ENCODE measurements at places on chromosomes 2 and 18.

- no peak for DNase-seq
These were observed 201.9 kb upstream of the COPS8 start for GRCh38 chr2:236883819-236884218.

DNA sequence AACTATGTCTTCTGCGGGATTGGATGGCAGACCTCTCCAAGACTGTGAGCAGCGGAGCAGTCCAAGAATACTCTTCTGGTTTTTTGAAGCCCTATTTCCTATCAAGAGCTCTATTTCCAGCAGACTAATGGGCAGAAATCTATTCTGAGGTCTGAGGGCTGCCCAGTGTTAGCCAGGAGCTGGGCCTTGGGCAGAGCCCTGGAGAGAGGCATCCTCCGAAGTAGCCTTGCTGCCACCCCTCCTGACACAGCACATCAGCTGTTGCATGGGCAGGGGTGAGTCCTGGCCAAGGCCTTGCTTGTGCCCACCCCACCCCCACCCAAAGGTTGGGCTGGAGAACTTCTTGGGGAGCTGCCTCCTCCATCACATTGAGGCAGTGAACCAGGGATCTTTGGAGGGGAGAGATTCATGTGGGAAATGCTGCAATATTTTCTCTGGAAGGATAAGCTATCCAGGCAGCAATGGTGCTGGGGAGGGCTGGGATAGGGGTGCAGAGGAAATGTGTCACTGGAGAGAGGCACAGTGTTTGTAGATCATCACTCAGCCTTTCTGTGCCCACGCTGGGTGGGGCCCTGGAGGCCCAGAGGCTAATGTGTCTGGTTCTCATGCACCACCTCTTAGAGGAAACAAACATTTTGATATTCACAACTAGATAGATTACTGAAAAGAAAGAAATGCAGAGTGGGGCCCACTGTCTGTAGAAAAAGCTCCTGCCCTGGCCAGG lies 104.7 kb downstream of the VSNL1 start:
- no peak for DNase-seq

GRCh38 chr2:240707043-240707756 lies 15.5 kb downstream of the AQP12A start:
- no peak for DNase-seq

- DNase-seq, result no peak
These were observed 54.9 kb upstream of the MAP2 start for GRCh38 chr2:209368914-209369313.

- no peak for DNase-seq
These were observed 37.5 kb downstream of the ANO7 start for GRCh38 chr2:241225983-241226382.

GRCh38 chr18:38444971-38445803 lies 879.6 kb upstream of the CELF4 start:
- no peak for DNase-seq

DNA sequence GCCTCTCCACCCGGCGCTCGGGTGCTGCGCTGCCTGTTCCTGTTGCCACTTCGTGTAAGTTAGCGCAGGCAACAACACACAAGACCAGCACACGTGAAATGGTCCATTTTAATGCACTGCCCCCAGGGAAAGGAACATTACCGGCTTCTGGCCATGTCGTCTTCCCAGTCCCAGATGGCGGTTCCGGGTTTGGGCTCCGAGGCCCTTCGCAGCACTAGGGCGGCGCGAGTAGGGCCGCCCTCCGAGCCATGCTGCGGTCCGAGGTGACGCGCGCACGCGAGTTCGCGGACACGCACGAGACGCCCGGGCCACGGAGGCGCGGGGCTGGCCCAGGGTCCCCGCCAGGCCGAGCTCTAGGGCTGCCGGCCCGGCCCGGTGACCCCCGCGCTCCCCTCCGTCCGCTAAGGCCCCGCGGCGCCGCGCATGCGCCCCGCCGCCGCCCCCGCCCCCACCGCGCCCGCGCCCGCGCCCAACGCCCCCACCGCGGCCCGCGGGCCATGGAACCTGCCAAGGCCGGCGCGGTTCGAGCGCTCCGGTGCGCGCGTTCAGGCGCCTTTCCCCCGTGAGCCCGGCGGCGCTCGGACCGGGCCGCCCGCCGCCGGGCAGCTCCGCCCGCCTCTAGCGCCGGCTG lies 367 bp upstream of the ZNF236 start:
- peak; percentile 48 for DNase-seq

GRCh38 chr2:123777116-123777515 lies 248.0 kb upstream of the CNTNAP5 start:
- no peak for DNase-seq

DNA sequence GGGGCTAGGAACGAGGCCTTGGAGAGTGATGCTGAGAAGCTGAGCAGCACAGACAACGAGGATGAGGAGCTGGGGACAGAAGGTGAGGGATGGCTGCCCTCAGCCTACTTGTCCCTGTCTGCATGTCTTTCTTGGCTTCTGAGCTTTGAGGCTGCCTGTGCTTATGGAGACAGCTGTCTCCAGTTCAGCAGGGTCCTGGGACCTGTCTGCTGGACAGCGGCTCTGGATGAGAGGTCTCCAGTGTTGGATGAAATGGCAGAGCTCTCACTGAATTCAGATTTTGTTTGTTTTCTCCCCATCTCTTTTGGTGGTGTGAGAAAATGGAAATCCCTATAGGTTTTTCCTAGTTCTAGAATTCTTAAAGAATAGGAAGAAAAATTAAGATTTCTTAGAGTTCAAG lies 54.8 kb downstream of the NTSR2 start:
- DNase-seq, result no peak

DNA sequence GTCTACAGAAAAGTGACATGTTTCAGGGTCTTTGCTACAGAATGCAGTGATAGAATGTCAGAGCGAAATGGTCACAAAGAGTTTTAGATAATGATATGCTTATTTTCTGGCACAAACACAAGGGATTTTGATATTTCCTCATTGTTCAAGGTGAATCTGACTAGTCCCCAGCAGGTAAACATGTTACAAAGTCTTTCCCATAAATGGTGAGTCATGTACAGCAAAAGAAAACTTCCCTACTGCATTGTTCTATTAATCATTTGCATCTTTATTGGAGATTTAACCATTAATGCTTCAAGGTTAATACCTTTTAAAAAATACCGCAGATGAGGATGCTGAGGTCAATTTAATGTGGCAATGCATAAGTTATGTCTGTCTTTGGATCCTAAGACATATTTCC lies 19.1 kb upstream of the TRIB2 start:
- no peak for DNase-seq

DNA sequence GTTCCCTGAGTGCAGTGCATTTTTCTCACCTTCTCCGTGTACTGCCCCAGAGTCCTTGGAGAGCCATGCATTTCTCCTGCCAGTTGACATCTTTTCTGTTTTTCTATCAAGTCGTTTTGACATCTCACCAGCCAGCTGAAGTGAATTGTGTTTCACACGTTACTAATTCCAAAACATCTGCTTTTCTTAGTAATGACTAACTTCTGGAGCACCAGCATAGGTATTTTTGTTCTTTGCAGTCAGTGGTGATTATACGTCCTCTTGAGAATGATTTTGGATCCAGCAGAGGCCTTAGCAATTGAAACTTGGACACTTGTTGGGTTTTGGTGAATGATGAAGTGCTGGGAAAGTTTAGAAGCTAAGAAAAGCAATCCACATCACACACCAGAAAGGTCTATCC lies 112.5 kb downstream of the PIK3C3 start:
- DNase-seq, result no peak

DNA sequence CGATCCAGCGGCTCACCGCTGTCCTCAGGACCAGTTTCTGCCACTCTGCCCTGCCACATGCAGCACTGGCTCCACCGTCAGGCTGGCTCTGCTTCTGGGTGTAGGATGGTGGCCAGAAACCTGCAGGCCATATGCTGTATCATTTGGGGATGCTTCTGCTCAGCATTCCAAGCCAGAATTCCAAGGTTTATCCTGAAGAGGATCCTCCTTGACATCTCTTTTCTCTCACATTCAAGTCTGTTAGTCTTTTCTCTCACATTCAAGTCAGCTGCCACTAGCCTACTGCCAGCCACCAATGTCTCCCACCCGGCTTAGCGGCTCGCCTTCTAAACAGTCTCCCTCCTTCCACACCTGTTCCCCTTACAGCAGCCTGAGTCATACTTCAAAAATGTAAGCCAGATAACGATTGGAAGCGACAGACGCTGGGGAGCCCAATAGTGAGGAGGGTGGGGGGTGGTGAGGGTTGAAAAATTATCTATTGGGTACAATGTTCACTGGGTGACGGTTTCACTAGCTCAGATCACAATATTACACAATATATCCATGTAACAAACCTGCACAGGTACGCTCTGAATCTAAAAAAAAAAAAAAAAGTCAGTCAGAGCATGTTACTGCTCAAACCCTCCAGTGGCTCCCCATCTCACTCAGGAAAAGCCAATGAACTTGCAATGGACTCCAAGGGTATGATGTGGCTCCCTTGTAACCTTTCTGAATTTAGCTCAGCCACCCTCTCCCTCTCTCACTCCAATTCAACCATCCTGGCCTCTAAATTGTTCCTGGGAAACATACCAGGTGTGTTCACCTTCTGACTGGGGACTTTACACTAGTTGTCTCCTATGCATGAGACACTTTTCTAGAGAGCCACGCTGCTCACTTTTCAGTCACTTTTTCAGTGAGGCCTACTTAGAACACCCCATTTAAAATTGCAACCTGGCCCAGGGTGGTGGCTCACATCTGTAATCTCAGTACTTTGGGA lies 38.8 kb upstream of the SP3 start:
- DNase-seq, result no peak

DNA sequence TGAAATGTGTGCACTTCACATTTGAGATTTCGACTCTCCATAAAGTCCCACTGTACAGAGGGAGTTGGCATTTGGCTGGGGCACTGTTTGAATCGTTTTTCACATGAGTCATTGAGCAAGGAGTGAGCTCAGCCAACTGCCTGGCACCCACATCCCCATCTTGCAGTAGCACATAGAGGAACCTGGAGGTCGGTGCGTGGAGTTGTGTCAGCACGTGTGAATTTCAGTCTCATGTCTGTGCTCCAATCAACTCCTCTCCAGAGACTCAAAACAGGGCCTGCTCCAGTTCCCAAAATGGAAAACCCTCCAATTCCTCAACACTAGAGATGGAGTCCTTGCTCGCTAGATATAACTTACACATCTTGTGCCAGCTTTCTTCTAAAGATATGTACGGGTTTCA lies 126.8 kb upstream of the CAPN13 start:
- no peak for DNase-seq

DNA sequence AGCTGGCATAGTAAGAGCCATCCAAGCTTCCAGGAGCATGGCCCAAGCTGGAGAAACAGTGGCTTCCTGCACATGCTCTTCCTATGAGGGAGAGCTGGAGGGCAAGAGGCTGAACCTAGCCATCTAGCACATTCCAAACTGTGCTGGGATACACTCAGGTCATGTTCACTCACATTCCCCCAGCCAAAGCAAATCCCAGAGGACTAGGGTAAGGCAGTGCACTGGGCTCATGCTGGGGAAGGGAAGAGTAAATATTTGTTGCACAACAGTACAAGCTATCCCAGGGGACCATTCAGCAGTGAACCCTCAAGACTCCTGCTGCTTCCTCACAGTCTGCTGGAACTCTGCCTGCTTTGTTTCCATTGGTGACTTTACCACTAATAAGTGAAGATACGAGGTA lies 20.7 kb upstream of the GYPC start:
- no peak for DNase-seq

GRCh38 chr2:74741629-74742028 lies 87.6 kb downstream of the SEMA4F start:
- DNase-seq, result no peak

GRCh38 chr2:126797622-126798275 lies 100.9 kb upstream of the TEX51 start:
- no peak for DNase-seq

GRCh38 chr2:231463698-231464575 lies at the start of gene NCL:
Gene NCL, minus strand, starts transcription at chr2:231464484. Its CDS starts 131 bp downstream, at chr2:231464353.
- DNase-seq, result peak; percentile 97

GRCh38 chr2:145157036-145157675 lies 637.2 kb upstream of the ZEB2 start:
- DNase-seq, result no peak

GRCh38 chr2:14560716-14561115 lies 71.8 kb upstream of the LRATD1 start:
- DNase-seq, result no peak

- DNase-seq, result no peak
These were observed 8.6 kb upstream of the RNF152 start for GRCh38 chr18:61901323-61901986.

- peak; percentile 50 for DNase-seq
These were observed 60.2 kb downstream of the LRRC30 start for GRCh38 chr18:7291046-7291445.

Measured in foreskin melanocyte (primary cell).